ENCODE measurements at places on chromosomes 16 and 17.

DNA sequence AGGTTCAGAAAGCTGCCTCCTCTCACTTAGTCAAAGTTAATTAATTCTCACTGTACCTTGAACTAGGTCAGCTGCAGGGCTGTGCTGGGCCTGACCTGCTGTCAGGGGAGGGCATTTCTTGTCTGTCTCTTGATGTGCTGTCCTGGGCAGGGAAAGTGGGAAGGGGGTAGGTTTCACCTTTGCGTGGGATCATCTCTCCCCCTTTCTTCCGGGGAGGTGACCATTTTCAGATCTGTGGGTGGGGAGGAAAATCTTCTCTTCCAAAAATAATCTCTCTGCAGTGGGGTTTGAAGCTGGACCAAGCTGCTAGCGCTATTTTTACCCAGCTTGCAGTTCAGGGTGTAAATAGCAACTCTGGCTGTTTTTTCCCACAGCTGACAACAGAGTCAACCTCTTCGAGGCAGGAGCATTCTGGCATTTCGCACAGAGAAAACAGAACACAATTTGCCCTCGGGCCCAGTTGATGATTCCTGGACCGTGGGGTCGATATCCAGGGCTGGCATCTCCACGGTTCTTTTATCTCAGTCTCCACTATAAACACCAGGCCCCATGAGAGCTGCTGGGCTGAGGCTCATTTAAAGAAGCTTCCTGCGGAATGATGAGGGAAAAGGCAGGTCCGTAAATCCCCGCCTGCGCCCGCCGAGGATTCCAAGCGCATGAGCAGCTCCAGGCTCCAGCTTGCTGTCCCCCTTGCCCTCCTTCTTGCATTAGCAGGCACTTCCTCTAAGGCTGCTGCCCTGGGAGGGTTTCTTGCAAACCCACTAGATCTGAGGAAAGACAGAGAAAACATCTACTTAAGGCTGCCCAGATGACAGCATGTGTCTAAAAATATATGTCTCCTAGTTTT, 93.9 kb downstream of the YPEL2 start:
- no peak for DNase-seq

GRCh38 chr17:17376362-17376761, 73.2 kb downstream of the NT5M start:
- DNase-seq = peak; percentile 57

- DNase-seq = no peak
Measured at GRCh38 chr17:35901631-35902175, 21.5 kb upstream of the CCL5 start.

DNA sequence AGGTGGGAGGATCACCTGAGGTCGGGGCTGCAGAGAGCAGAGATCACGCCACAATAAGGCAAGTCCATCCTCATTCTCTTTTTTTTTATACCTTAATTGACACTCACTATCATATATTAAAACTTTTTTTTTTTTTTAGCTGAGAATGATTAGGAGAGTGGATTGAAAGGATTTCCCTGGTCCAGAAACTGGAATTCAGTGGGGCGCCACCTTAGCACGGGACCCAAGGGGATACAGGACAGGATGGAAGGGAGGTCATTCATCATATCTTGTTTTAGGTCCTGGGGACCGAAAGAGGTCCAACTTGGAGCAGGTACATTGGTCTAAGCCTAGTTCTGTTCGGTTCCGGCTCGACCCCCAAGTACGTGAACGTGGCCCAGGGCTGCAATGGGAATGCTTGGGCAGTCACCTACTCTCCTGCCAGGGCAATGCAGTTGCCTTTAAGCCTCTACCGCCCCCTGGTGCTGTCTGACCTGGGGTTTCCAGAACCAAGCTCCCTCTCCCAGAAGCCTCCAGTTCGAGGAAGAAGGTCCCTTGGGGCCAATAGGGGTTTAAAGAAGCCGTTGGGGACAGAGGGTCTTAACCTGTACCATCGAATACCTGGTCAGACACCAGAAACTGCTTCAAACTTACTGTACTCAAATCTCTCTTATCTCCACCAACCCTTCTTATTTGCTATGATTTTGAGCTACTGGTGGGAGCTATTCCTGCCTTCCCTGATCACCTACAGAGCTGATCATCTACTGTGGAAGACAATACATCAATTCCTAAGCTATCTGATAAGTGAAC, 19.9 kb upstream of the GPATCH8 start:
- no peak for DNase-seq

DNA sequence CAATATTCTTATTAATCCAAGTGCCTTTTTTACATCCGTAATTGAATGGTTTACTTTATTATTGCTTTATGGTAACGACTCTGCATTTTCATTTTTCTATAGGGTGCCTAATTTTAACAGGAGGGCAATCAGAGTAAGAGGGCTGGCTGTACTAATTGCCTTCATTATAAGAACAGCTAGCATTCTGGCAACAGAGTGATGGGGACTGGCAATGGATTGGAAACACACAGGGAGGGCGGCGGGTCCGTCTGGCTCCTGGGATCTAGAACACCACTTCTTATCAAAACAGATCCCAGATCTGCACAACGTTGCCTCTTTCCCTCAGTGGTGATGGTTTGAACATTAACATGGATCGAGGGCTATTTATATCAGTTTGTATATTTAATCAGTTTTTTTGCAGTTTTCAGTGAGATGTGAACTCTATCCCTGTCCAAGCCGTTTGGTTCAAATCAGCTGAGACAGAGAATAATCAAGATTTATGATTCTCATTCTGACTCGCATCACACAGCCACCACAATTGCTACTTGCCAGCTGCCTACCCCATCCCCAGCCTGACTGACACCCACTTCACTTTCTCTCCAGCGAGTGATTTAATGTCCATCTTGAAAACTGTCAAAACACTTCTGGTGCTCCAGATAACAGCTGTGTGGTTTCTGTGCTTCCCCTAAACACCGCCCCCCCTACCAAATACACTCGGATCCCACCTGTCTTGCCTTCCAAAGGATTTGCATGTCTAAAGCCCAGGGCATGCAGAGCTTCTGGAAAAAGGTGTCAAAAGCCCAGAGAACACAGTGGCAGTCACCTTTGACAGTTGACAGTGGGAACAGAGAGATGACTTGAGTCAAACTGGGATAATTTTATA, 327.9 kb downstream of the HS3ST4 start:
- no peak for DNase-seq

- DNase-seq = no peak
Measured at GRCh38 chr16:88806491-88807111, 3.0 kb downstream of the CDT1 start.

- no peak for DNase-seq
Measured at GRCh38 chr16:29836623-29837022, 16.4 kb downstream of the MVP start.
